ENCODE measurements at places on chromosomes 6 and 20.

DNA sequence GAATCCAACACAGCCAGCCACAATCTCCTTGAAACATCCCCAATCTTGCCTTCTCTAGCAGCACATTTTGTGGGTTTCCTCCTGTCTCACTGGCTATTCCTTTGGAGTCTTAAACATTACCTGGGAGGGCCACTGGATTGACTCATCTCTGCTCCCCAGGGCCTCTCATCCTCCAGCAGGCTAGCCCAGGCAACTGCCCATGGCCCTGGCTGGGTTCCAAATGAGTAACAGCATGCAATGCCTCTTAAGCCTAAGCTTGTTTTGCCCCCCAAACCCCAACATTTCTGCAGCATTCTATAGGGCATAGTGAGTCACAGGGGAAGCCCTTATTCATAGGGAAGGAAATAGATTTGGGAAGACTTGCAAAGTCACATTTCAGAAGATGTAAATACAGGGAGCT lies 204.9 kb downstream of the FOXA2 start:
- no peak for DNase-seq

GRCh38 chr20:63402860-63403220 lies 41.7 kb upstream of the CHRNA4 start:
- DNase-seq = no peak

GRCh38 chr6:106844930-106845329 lies 129.6 kb downstream of the CD24 start:
- DNase-seq = no peak

- DNase-seq = no peak
Observed at GRCh38 chr20:14701326-14701725, 363.9 kb upstream of the FLRT3 start.

- DNase-seq = no peak
Observed at GRCh38 chr6:38131527-38131965, 312.0 kb downstream of the ZFAND3 start.

GRCh38 chr20:36613974-36614373 lies 8.4 kb downstream of the RAB5IF start:
- no peak for DNase-seq

Data from stimulated activated CD4-positive, alpha-beta T cell treated with anti-CD3 and anti-CD28 coated beads, Interleukin-4, amount 100 ng/mL, for 1 hour (primary cell).